DMS79 (cell line): ENCODE measurements at places on chromosomes 3 and 15.

- no peak for DNase-seq
Measured at GRCh38 chr3:111143-112069, 85.2 kb upstream of the CHL1 start.

- DNase-seq, result no peak
Measured at GRCh38 chr15:74808840-74809229, 3.8 kb upstream of the LMAN1L start.

- DNase-seq, result no peak
Measured at GRCh38 chr3:65793495-65794200, 245.1 kb downstream of the MAGI1 start.

DNA sequence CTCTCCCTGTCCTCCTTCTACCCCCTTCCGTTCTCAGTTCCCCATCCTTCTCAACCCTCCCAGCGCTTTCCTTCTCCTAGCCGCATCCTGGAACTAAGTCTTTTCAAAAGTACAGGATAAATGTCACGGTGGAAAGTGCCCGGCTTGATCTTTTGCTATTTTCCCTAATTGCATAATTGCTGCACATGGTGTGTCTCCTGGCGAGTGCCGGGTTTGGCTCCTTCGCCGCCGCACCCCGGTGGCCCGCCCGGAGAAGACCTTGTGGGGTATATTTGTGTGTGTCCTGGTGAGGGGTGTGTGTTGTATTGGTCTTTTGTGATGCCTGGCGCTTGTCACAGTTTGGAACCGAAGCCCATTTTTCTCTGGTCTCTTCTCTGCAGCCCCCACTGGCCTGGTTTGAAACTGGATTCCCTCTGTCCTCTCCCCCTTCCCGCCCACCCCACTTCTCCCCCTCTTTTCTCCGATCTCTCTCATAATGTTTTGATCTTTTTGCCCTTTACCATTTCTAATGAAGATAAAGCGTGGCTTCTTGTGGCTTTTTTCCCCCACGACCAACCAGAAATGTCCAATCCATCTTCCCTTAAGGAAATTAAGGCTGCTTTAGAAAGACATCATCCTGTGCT, 692 bp downstream of the UBE2E2 start:
- DNase-seq, result no peak

DNA sequence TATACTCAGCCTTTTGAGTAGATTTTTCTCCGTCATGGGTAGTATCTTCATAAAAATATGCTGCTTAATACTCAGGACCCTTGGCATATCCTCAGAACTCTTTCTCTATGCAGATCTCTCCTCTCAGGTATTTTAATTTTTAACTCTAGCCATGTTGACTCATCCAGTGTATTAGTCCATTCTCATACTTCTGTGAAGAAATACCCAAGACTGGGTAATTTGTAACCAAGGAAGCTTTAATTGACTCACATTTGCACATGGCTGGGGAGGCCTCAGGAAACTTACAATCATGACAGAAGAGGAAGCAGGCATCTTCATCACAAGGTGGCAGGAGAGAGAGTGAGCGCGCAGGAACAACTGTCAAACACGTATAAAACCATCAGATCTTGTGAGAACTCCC, 129.3 kb upstream of the CD96 start:
- no peak for DNase-seq

GRCh38 chr15:63640146-63640545, 43.0 kb downstream of the FBXL22 start:
- DNase-seq, result no peak

GRCh38 chr3:114132500-114132899, 46.4 kb downstream of the DRD3 start:
- DNase-seq, result no peak

DNA sequence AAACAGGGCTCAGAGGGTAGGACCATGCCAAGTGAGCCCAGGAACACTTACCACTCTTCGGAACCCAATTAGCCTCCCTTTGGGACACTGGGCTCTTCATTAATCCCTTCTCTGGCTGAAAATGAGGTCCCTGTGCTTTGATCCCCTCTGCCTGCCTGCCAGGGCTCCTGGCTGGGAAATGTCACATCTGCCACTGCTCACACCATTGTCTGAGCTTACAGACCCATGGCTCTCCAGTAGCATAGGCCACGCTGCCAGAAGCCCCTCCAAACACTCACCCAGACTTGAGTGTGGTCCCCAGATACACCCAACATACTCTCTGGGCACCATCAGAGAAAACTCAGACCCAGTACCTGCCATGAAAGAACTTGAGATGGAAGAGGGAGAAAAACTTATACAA, 287.3 kb downstream of the XXYLT1 start:
- no peak for DNase-seq

DNA sequence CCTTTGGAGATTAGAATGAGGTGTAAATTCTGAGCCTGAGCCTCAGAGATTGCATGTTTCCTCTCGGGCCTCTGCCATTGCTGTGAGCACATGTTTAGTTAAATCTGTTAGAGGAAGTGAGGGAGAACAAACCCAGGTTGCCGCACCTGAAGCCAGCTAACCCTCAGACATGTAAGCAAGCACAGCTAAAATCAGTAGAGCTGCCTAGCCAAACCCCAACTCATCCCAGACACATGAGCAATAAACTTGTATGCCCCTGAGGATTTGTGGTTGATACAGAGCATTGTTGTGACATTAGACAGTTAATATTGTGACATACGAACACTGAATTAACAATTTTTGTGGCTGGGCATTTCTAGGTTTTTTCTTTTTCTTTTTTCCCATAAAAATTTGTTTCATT, 41.9 kb downstream of the NMD3 start:
- DNase-seq, result no peak

DNA sequence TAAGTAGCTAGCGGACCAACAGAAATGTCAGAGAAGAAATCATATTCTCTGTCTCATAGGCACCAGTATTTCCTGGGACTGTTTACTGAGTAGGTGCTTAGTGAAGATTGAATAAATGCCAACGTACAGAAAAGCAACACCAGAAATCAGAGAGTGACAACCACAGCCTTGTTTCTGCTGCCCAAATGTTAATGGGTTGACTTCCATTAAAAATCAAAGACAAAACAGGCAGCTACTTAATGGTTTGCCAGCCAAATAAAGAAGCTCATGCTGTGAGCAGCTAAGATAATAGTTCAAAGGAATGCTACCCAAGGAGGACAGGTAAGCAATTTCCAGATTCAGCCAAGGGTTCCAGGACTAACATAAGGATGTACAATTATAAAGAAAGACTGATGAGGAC, 270.7 kb downstream of the THSD4 start:
- DNase-seq, result no peak
